Immature natural killer cell (primary cell): ENCODE measurements at places on chromosomes 2 and 18.

GRCh38 chr2:170505631-170506275, 209.4 kb upstream of the SP5 start:
- H3K36me3 ChIP-seq: no peaks in the 10 kb centered on the region
- H3K4me1 ChIP-seq: peaks cover 9% of the 10 kb centered on the region
- H3K4me3 ChIP-seq: no peak overlapping the region
- H3K27me3 ChIP-seq: peaks cover 4% of the 10 kb centered on the region
- no peak overlapping the region for H3K27ac ChIP-seq

DNA sequence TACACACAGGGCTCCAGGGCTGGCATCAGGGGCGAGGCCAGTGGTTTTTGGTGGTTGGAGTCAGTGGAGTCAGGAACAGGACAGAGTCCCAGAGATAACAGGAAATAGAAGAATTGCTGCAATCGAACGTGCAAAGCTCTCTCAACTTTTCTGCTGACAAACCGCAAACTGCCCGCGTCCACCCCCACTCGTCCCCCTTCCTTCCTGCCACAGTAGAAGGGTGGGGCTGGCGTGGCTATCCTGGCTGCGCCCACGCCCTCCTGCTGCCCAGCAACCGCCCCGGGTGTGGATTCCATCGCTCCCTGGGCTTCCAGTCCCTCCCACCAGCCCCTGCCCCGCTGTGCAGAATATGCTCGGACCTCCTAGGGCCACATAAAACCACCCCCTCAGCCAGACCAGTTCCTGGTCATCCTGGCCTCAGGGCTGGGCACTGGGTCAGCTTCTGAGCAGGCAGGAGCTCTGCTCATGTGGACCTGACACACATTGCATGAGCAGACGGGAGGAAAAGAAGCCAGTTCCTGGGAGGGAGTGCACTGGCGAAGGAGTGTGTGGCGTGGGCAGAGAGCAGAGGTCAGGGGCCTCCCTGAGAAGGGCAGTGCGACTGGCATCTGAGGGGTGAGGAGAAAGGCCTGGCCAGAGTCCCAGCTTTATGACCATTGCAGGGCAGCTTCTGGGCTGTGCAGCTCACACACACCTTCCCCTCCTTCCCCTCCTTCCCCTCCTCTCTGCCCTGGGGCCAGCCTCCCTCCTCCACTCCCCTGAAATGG, 85.4 kb upstream of the ATG16L1 start:
- no peak overlapping the region for H3K4me3 ChIP-seq
- peaks cover 18% of the 10 kb centered on the region for H3K36me3 ChIP-seq
- DNase-seq: peak; percentile 78

DNA sequence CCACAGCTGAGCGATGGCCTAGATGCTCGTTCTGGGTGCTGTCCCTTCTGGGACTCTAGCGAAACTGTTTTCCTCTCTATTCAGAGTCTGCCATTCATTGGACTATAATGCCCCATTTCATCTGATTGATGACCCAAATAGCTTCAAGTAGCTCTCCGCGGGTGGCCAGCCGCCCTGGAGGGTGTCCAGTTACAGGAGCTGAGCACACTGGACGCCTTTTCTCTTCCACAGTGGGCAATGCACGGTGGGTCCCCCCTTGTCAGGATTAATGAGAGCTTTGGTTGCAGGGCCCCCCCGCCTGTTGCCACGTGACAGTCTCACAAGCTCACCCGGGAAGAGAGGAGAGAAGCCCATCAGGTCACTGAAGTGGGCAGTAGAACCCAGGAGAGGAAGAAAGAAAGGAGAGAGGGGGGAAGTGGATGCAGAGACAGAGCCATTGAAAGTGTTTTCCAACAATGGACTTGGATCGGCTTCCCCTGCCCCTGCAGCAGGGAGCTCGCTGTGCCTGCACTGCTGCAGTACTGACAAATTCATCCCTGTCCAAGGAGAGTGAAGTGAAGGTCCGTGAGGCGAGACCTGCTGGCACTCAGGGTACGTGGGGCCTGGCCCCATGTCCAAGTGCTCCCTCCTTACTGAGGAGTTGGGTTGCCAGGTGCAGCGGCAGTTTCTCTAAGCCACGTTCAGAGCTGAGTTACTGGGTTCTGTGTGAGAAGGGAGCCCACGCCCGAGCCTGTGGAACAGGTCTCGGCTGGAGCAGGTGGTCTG, 44.8 kb downstream of the DIPK1C start:
- H3K4me1 ChIP-seq: peaks cover 18% of the 10 kb centered on the region
- no peaks in the 10 kb centered on the region for H3K36me3 ChIP-seq
- H3K27ac ChIP-seq: no peak overlapping the region

GRCh38 chr2:120318626-120319025, 27.3 kb upstream of the INHBB start:
- H3K4me3 ChIP-seq: no peak overlapping the region
- H3K27me3 ChIP-seq: peaks cover 2% of the 10 kb centered on the region
- H3K27ac ChIP-seq: no peak overlapping the region
- no peaks in the 10 kb centered on the region for H3K36me3 ChIP-seq
- DNase-seq: no peak

DNA sequence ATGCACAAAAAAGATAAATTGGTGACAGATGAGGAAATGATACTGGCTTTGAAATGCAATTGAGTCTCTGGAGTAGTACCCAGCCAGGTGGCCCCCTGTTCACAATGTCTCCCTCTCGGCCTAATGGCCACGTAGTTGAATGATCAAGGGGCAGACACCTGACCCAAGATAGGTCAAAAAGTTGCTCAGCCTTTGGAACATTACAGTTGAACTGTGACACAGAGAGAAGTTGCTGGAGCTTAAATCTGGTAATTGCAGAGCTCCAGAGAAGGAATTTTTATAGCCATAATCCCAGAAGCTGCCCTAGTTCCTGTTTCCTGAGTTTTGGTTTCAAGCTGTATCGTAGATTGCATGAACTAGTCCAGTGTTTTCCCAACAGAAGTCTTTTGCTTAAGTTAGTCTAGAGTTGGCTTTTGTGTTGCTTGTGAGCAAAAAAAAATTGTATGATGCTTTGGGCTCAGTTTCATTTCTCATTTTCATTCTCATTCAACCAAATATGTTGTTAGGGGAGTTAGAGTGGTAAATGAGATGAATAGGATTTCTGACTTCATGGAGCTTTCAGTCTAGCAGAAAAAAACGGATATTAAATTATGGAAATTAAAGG, 117.9 kb downstream of the CSRNP3 start:
- no peak overlapping the region for H3K27ac ChIP-seq
- DNase-seq: no peak

DNA sequence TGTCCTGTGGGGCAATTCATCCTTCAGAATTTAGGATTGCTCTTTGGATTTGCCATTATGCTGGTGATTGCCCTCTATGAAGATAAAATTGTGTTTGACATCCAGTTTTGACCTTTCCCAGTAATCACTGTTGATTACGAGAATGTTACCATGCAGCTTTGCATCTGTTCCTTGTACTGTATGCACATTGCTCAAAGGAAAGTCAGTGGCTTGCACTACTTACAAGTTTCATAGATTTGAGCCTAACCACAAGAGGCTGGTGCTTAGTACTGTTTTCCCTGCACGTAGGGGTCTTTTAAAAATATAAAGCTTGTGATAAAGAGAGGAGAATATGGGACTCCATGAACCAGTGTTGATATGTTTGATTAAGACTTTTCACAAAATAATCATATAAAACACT, 77.9 kb downstream of the SLC39A10 start:
- H3K4me3 ChIP-seq: no peak overlapping the region

DNA sequence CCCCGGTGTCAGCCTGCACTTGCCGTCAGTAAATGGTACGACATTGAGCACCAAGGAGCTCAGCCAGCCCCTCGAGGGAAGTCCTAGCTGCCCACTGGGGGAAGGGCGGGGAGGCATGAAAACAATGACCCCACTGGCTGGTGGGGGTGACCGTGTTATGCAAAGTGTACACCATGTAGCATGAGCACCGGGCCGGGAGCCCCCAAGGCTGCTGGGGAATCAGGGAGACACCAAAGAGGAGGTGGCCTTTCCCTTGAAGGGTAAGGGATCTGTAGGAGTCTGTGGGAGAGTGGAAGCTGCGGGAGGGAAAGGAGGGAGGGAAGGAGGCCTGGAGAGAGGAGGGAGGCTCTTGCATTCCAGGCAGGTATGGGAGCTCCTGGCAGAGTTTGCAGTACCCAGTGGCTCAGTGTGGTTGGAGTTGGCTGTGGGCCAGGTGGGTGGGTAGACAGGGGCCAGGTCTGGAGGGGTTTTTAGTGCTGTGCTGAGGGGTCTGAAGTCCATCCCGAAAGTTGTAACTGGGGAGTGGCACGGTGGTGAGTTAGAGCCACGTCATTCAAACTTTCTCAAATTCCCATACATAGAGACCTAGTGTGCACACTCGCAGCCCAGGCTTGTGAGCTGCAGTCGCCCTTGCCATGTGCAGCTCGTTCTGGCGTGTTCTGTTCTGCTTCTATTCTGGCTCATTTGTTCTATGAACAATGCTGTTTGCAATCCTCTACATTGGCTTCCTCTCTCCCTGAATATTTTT, 22.4 kb downstream of the RRM2 start:
- H3K27me3 ChIP-seq: no peaks in the 10 kb centered on the region
- no peak overlapping the region for H3K4me3 ChIP-seq
- peaks cover 11% of the 10 kb centered on the region for H3K4me1 ChIP-seq
- no peaks in the 10 kb centered on the region for H3K36me3 ChIP-seq

GRCh38 chr2:240431661-240432424, 3.6 kb upstream of the GPC1 start:
- no peak overlapping the region for H3K27ac ChIP-seq
- peaks cover 5% of the 10 kb centered on the region for H3K4me1 ChIP-seq
- H3K27me3 ChIP-seq: peaks cover 5% of the 10 kb centered on the region
- no peak for DNase-seq
- no peak overlapping the region for H3K4me3 ChIP-seq
- H3K36me3 ChIP-seq: no peaks in the 10 kb centered on the region

DNA sequence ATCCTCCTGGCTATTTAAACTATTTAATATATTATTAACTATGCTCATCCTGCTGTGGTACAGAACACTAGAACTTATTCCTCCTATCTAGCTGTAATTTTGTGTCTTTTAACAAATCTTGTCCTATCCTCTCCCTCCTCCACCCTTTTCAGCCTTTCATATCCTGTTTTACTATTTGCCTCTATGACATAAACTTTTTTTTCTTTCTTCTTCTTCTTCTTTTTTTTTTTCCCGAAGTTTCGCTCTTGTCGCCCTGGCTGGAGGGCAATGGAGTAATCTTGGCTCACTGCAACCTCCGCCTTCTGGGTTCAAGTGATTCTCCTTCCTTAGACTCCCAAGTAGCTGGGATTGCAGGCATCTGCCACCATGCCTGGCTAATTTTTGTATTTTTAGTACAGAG, 201.5 kb downstream of the LPIN1 start:
- H3K27me3 ChIP-seq: peaks cover 6% of the 10 kb centered on the region
- H3K36me3 ChIP-seq: no peaks in the 10 kb centered on the region
- peaks cover 25% of the 10 kb centered on the region for H3K4me1 ChIP-seq
- DNase-seq: no peak

DNA sequence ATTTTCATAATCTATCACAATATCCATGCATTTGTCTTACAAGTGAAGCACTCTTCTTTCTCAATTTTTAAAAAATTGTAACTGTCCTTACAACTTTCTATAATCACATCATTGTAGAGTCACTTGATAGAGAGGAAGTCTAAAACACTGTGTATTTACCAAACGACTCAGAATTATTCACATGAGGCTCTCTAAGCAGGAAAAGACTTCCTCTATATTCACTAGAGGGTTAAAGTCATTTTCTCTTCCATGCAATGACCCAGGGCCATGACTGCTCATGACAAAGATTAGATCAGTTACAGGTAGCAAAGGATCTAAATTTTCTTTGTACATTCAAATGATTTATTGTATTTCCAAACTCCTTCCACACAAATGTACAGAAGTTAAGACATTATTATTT, 9.0 kb upstream of the SLC1A4 start:
- no peak overlapping the region for H3K27ac ChIP-seq
- H3K27me3 ChIP-seq: no peaks in the 10 kb centered on the region
- H3K4me1 ChIP-seq: peaks cover 6% of the 10 kb centered on the region
- H3K36me3 ChIP-seq: no peaks in the 10 kb centered on the region
- H3K4me3 ChIP-seq: no peak overlapping the region

GRCh38 chr18:12282442-12283039, 25.5 kb upstream of the TUBB6 start:
- no peak overlapping the region for H3K27ac ChIP-seq
- no peaks in the 10 kb centered on the region for H3K27me3 ChIP-seq
- no peaks in the 10 kb centered on the region for H3K4me1 ChIP-seq

DNA sequence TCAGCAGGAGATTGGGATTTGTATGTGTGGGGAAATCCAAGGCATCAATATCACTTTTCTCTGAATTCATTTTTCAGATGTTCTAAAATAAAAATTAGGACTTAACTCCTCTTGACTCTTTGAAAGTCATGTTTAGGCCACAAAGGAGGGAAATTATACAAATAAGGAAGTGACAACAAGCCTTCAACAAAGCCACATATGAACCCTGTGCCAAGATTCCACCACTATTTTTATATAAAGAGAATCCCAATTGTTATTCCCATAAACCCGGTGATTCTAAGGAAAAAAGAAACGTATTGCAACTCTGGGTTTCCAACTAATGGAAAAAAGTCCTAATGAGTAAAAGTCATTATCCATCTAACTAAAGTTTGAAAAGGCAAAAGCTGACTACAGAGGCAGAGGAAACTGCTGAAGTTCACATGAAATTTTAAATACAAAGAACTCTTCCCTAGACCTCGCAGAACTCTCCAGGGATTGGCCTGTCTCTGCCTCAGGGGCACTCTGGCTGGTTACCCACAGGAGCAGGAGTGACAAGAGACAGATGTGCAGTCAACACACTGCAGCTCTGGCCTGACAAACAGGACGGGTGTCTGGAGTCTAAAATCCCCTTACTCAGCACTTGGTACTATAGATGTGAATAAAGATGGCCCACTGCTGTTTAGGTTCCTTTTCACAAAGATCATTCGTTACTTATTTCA, 11.5 kb downstream of the NPC1 start:
- peaks cover 84% of the 10 kb centered on the region for H3K4me1 ChIP-seq
- peak overlapping the region; percentile 71 for H3K4me3 ChIP-seq
- peaks cover 29% of the 10 kb centered on the region for H3K27me3 ChIP-seq
- peaks cover 20% of the 10 kb centered on the region for H3K36me3 ChIP-seq
- peak overlapping the region; percentile 91 for H3K27ac ChIP-seq

- no peak overlapping the region for H3K4me3 ChIP-seq
- H3K27me3 ChIP-seq: no peaks in the 10 kb centered on the region
- no peaks in the 10 kb centered on the region for H3K4me1 ChIP-seq
- DNase-seq: no peak
- H3K27ac ChIP-seq: no peak overlapping the region
- no peaks in the 10 kb centered on the region for H3K36me3 ChIP-seq
Observed at GRCh38 chr18:9750112-9750511, 42.0 kb downstream of the RAB31 start.

- H3K27me3 ChIP-seq: no peaks in the 10 kb centered on the region
- H3K4me3 ChIP-seq: no peak overlapping the region
- no peak overlapping the region for H3K27ac ChIP-seq
- H3K36me3 ChIP-seq: no peaks in the 10 kb centered on the region
- H3K4me1 ChIP-seq: no peaks in the 10 kb centered on the region
- DNase-seq: no peak
Observed at GRCh38 chr2:220198896-220199295, 571.5 kb downstream of the SLC4A3 start.

- no peak for DNase-seq
- H3K36me3 ChIP-seq: peaks cover 30% of the 10 kb centered on the region
- H3K27ac ChIP-seq: no peak overlapping the region
- no peak overlapping the region for H3K4me3 ChIP-seq
- H3K4me1 ChIP-seq: no peaks in the 10 kb centered on the region
Observed at GRCh38 chr2:26196683-26197418, 24.0 kb downstream of the GAREM2 start.

GRCh38 chr18:69648486-69648885, 247.8 kb downstream of the DOK6 start:
- no peaks in the 10 kb centered on the region for H3K4me1 ChIP-seq
- peaks cover 9% of the 10 kb centered on the region for H3K27me3 ChIP-seq
- H3K36me3 ChIP-seq: peaks cover 3% of the 10 kb centered on the region
- H3K4me3 ChIP-seq: no peak overlapping the region
